Psoas muscle (tissue), 8 donors: ENCODE measurements at places on chromosomes 1 and 21. TPM values are rescaled to one million over a fixed set of nuclear protein-coding genes. Genes with fewer than 3 reads are reported as not detected.

The C8B gene
- not detected for total RNA-seq

The MR1 gene
- total RNA-seq: 2.2 TPM

The LCE2C gene
- total RNA-seq: not detected

The SYT14 gene
- not detected for total RNA-seq

The DENND2C gene
- 16.1 TPM for total RNA-seq

The GBP2 gene
- 33.8 TPM for total RNA-seq

The C4BPA gene
- total RNA-seq: 0.15 TPM

The MED8 gene
- total RNA-seq: 18.2 TPM

DNA sequence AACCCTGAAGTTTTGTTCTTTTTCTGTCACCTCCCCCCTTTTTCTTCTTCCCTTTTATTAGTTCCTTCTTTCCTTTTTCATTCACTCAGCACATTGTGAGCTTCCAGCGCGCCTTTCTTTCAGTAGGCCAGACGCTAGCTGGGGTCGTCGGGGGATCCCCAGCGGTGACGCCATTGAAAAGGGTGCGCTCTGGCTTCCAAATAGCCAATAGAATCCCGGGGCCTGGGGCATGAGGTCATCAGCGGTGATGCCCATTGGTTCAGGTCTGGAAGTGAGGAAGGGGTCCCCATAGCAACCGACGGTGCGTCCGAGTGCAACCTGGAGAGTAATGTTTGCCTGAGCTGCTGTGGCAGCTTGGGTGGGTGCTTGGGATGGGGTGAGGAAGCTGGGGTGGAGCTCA lies 6.9 kb upstream of the EFNA3 start:
- DNase-seq: no peak

- no peak for DNase-seq
Measured at GRCh38 chr1:19650416-19651140, 6.5 kb downstream of the NBL1 start.

DNA sequence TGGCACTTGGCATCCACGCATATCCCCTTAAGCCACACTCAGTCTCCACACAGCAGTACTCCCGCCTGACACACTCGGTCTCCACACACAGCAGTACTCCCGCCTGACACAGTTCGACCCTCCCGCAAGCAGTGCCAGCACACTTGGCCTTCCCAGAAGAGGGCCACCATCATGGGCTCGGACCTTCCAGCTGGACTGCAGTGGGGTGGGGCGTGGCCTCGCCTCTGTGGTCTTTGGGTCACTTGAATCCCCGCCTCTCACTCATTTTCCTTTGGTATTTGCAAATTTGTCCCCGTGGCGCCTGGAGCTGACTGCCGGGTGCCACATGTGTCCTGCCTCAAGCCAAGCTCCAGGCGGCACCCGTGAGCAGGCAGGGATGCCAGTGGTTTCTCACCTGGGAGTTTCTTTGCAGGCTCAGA lies 63.7 kb downstream of the FAAP20 start:
- no peak for DNase-seq

DNA sequence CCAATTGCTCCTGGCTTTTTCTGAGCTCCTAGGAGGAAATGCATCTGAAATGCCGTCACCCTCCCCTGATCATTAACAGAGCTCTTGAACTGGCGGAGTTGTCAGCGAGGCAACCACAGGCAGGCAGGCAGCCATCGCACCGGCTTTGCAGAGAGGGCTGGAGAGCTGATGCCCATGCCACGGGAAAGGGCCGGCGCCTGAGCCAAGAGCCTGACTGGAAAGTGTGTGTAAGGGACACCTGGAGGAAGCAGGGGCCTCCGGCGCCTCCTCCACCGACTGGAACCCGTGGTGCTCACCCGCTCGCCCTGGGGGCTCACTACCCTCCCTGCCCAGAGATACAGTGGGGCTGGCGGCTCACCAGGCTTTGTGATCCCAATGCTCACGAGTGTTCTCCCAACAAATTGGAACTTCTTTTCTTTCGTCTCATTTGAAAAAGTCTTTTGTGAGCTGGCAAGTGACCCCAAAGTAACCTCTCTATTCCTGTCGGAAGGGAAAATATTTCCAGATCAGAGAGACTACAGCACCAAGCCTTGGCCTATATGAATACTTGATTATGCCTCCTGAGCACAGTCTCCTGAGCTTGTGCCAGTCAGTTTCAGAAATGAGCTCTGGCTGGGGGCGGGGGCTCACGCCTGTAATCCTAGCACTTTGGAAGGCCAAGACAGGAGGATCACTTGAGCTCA lies 97.7 kb upstream of the SLC25A33 start:
- DNase-seq: peak; percentile 79

GRCh38 chr21:43790010-43790524 lies 690 bp downstream of the RRP1 start:
- no peak for DNase-seq

GRCh38 chr1:201562659-201563405 lies 23.9 kb downstream of the NAV1 start:
- DNase-seq: no peak

DNA sequence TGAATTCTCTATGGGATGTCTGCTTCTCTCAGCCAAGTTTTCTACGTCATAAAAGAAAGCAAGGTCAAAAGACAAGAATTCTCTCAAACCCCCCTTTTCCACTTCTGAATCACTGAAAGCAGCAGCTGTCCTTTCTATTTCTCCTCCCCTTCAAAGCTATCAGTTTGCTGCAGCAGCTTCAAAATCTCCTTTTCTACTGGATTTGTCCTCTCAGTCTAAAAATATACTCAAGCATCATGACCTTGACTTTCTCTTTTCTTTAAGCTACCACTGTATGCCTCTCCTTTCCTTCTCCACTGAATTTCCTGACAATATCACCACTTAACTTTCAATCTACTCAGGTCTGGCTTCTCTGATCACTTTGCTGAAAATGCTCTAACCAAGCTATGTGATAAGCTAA lies 1.9 kb downstream of the WDR64 start:
- DNase-seq: no peak

- DNase-seq: no peak
Measured at GRCh38 chr1:58038574-58038973, 508.0 kb downstream of the OMA1 start.

- DNase-seq: no peak
Measured at GRCh38 chr1:13714851-13715250, 14.9 kb downstream of the PRDM2 start.

DNA sequence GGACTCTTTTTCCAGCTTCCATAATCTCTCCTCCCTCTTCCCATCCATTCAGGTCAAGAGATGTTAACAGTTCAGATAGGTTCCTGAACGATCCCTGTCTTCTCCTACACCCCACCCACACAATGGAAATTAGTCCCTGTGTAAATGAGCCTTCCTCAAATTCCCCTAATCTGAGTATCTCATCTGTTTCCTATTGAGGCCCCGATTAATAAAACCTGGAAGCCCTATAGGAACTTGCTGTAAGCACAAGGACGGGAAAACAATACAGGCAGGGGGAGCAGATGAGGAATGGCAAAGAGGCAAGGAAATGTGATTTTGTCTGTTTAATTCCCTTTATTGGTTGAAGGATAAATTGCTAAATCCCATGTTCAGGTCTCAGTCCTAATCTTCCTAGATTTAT lies 7.1 kb upstream of the GPX7 start:
- DNase-seq: no peak

DNA sequence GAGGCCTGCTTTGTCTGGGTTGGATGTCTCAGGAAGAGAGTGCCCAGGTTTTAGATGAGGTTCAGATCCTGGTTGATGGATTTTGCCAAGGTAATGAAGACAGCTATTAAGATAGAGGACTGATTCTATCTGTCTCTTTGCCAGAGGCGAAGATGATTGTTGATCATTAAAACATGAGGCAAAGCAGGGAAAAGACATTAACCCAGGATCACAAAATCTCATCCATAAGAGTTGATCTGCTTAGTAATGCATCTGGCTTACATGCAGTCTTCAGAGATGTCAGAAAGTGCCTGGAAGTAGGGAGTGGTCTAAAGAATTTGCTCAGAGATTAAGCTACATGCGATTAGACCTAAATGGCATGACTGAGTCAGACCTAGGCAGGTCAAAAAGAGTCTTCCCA lies 229.6 kb upstream of the PLD5 start:
- no peak for DNase-seq

- DNase-seq: peak; percentile 89
Measured at GRCh38 chr1:1033009-1033587, 13.2 kb downstream of the AGRN start.

DNA sequence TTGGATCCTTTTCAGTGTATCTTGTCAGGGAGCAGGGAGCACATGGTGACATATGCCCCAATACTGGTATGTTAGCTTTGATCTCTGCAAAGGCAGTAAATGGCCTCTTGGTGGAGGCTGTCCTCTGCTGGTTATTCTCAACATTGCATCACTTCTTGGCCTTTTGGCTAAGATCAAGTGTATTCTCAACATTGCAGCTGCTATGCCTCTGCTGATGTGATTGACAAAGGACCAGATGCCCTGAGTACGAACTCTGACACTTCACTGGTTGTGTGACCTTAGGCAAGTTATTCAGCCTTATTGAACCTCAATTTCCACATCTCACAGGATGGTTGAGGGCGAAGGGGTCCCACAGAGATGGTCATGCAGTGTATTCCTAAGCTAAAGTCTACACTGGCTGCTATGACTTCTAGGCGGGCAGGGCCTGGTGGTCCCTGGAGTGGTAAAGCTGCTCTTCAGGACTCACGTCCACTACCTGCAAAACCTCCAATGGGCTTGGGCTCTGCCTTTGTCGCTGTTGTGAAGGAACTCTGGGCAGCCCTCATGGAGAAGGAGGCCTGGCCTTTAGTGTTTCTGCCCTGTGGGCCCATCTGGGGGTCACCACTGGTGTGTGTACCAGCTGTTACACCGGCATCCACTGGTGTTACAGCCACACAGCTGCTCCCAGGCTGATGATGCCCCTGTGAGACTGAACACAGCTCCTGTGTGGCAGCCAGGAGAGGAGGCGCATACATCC lies 64.8 kb downstream of the DNTTIP2 start:
- no peak for DNase-seq

DNA sequence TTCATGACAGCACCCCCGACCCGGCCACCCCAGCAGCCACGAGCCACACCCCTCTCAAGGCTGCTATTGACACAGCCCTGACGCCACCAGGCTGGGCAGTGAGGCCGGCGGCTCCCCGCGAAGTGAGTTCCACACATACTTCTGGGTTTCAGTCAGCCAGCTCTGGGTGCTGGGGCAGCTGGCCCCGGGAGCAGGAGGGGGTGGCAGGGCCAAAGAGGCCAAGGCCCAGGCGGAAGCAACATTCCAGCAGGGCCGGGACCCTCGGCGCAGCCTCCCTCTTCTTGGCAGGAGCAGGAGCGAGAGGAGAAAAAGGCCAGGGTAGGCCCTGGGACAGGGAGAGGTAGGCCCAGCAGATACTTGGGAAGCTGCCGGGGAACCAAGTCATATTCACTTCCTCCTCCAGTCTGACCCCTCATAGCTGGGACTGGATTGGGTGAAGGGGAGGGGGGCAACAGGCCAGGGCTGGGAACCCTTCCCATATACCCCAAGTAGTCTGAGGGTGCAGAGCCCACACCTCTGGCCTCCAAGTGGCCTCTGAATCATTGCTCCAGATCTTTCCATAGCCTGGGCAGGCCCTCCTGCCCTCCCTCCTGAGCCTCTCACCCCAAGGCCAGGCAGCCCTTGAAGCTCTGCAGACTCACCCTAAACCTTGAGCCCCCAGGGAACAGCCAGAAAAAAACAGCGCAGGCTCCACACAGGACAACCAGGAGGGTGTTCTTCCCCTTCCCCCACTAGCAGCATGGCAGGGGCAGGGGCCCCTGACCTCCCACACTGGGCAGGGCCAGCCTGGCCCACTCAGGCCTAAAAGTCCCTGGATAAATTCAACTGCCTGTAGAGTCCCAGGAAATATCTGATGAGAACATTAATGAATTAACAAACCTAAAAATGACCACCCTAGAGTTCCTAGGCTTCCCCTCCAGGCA lies 5.7 kb downstream of the HSPG2 start:
- peak; percentile 83 for DNase-seq

DNA sequence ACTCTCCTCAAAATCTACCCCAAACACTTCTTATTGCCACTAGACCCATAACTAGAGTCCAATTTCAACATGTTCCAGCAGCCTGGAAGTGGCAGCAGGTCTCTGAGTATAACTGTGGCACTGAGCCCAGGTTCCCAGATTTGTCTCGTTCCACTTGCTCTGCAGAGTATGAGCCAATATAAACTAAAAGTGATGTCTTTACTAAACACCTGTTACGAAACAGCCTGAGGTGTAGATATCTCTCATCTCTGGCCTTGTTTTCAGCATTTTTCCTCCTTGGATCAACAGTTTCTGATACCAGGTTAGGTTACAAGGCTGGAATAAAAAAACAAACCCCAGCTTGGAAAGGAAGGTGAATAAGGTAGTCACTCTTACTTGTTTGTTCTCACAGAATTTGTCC lies 25.2 kb upstream of the PRDX6 start:
- no peak for DNase-seq

- no peak for DNase-seq
Measured at GRCh38 chr21:35077975-35078374, 28.9 kb upstream of the RUNX1 start.

DNA sequence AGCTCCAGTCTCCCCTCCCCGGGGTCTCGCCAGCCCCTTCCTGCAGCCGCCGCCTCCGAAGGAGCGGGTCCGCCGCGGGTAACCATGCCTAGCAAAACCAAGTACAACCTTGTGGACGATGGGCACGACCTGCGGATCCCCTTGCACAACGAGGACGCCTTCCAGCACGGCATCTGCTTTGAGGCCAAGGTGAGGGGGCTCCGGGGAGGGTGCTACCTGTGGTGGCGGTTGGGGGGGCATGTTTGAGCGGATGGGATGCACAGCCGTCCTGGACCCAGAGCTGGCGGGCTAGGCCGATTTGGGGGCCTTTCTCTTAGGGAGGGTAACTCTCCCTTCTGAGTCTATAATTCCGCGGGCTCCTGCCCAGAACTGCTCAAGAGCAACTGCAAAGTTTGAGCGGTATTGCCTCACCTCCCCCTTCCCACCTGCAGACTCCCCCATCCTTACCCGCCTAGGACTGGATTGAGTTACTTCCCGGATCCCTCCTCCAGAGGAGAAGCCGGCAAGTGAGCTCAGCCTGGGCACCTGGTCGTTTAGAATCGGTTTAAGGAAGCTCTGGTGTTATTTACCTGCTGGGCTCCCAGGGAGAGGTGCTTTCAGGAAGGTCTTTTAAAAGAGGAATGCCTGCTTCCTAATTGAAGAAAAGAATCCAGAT lies 730 bp downstream of the NOS1AP start:
- DNase-seq: no peak

DNA sequence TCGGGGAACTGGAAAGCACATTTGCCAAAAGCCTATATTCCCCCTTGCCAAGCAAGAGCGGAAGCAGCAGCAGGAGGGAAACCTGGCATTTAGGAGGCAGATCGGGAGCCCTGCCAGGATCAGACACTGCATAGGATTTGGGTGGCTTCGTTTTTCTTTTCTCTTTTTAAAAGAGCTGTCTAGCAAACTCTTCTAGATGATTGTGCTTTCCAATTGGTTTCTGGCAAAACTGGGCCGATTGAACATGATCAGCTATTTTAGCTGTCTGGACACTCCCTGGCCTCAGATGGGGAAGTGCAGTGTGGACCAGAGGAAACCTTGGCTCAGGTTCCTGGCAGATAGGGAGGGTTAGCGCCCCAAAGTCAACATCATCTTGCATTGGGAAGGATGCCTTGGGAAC lies 414.0 kb upstream of the KAZN start:
- DNase-seq: peak; percentile 14

GRCh38 chr1:53651356-53651755 lies 87.6 kb downstream of the GLIS1 start:
- DNase-seq: no peak
